ENCODE measurements at places on chromosomes 7 and 10. TPM values are rescaled to one million over a fixed set of nuclear protein-coding genes. Genes with fewer than 3 reads are reported as not detected.

The OR6V1 gene
- total RNA-seq, result not detected

The SH2D4B gene
- total RNA-seq, result 0.30 TPM

The TRPV6 gene
- total RNA-seq, result not detected

The MRC1 gene
- total RNA-seq, result under 0.01 TPM

The TSPAN13 gene
- 32.5 TPM for total RNA-seq

The AGAP9 gene
- total RNA-seq, result 1.6 TPM

The TAS2R3 gene
- 0.76 TPM for total RNA-seq

The HGF gene
- total RNA-seq, result 1.8 TPM

The FLNC gene
- total RNA-seq, result 74.8 TPM

The FXYD4 gene
- total RNA-seq, result not detected

The CPN1 gene
- not detected for total RNA-seq

The WDR37 gene
- total RNA-seq, result 17.0 TPM

The HECW1 gene
- total RNA-seq, result not detected

The TMEM176A gene
- total RNA-seq, result not detected

The FFAR4 gene
- not detected for total RNA-seq

The C7orf33 gene
- total RNA-seq, result not detected

The COL28A1 gene
- total RNA-seq, result not detected

The DPYSL4 gene
- total RNA-seq, result 2.3 TPM

The DKK1 gene
- total RNA-seq, result 206 TPM

The MOGAT3 gene
- not detected for total RNA-seq

The UPK3B gene
- not detected for total RNA-seq

The CALD1 gene
- total RNA-seq, result 255 TPM

The ANXA7 gene
- total RNA-seq, result 105 TPM

The PKD1L1 gene
- total RNA-seq, result 1.2 TPM

The CYP3A5 gene
- total RNA-seq, result not detected

The MCM10 gene
- total RNA-seq, result 16.0 TPM

The TAS2R60 gene
- total RNA-seq, result not detected

The ZNF12 gene
- 13.4 TPM for total RNA-seq

Measured in epithelial cell of umbilical artery (primary cell).